Bronchial epithelial cell (primary cell): ENCODE measurements at places on chromosomes 16 and 17.

- DNase-seq: no peak
These were observed 9.8 kb downstream of the NTHL1 start for GRCh38 chr16:2037647-2038381.

DNA sequence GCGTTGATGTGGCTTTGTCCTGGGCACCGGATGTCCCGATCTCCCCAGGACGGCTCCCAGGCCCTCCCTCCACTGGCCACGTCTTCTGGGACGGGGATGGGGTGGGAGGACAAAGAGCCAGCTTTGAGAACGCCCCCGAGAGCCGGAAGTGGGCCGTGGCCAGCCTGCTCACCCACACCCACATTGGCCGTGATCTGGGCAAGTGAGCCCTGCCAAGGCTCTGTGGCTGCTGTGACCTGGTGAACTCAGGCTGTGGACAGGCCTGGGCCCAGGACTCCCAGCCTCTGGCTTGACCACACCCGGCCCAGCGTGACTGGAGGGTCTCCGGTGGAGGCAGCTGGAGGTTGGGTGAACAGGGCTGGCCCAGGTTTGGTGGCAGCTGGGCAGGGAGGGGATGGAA is 3.3 kb downstream of the CDH15 start:
- no peak for DNase-seq

- peak; percentile 30 for DNase-seq
These were observed 56.5 kb downstream of the DNAH2 start for GRCh38 chr17:7774055-7774521.

GRCh38 chr17:35969558-35970380 is 11.5 kb downstream of the CCL16 start:
- DNase-seq: peak; percentile 68

DNA sequence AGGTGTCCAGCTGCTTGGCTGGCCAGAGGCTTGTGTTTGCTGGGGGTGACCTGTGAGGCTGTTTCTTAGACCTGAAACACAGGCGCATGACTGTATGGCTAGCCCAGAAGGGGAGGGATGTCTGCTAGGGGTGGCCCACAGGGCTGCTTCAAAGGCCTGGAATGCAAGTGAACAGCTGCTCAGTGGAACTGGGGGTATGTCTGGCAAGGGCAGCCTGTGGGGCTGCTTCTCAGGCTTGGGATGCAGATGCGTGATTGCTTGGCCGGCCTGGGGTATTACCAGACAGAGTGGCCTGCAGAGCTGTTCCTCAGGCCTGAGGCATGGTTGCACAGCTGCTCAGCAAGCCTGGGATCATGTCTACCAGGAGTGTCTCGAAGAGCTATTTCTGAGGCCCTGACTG is 20.5 kb downstream of the TANC2 start:
- DNase-seq: no peak

GRCh38 chr16:70476272-70477020 is 22.1 kb downstream of the FCSK start:
- DNase-seq: peak; percentile 62

DNA sequence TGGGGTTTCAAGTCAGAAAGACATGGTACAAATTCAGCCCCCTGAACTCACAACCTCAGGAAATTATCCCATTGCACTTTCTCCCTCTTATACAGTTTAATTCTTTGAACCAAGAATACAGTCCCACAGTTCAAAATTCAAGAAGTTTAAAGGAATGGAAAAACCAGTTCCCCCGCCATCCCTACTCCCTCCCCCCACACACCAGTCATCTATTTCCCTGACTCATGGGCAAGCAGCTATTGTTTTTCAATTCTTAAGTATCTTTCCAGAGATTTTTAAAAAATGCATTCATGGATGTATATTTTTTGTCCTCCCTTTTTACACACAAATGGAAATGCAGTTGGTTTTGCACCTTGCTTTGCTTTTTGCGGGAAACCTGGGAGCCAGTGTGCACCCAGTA is 7.3 kb downstream of the SYCE1L start:
- DNase-seq: no peak

- DNase-seq: no peak
These were observed 116.3 kb downstream of the MAF start for GRCh38 chr16:79484237-79484636.

DNA sequence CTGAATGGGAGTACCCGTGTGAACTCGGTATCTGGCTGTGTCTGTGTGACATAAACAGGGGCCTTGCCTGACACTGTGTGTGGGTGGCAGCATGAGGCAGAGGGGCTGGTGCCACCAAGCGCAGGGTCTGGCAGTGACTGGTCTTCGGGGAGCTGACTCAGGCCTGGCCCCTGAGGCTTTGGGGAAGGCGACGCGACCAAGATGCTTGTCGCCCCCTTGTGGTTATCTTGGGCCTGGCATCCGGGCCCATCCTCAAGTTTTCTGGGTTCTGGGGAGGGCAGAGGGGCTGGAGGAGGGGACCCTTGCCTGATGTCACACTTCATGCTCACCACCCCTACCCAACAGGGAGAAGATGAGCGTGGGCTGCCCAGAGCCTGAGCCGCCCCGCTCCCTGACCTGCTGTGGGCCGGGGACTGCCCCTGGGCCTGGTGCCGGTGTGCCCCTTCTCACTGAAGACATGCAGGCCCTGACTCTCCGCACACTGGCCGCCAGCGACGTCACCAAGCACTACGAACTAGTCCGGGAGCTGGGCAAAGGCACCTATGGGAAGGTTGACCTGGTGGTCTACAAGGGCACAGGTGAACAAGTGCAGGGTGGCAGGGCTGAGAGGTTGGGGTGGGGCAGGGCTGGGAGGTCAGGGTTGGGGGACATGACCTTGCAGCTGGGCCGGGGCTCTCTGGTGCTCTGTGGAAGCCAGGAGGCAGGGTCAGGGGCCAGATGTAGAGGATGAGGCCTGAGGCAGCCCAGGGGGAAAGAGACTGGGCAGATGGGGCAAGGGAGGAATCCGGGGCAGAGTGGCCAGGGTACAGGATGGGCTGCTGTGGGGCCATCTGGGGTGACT is 24.9 kb downstream of the SBK1 start:
- DNase-seq: peak; percentile 30

DNA sequence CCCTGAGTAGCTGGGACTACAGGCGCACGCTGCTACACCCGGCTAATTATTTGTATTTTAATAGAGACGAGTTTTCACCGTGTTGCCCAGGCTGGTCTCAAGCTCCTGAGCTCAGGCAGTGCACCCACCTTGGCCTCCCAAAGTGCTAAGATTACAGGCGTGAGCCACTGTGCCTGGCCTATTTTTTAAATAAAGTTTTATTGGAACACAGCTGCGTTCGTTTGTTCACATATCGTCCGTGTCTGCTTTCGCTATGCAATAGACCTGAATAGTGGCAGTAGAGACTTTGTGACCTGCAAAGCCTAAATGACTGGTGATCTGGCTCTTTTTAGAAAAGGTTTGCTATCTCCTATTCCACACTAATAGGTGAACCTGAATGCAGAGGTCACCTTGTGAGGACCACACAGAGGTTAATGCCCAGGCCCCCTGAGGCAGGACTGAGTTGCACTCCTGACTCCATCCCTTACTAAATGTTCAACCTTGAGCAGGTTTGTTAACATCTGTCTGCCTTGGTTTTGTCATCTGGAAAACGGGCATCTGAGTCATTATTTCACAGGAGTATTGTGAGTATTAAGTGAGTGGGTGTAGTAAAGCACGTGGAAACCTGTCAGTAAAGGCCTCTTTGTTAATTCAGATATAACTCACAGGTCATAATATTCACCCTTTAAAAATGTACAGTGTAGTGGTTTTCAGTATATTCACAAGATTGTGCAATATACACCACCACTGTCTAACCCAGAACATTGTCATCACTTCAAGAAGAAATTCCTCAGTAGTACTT is 157.5 kb upstream of the CACNG5 start:
- DNase-seq: peak; percentile 99

GRCh38 chr17:81551458-81552243 is 502 bp downstream of the FAAP100 start:
- DNase-seq: no peak

DNA sequence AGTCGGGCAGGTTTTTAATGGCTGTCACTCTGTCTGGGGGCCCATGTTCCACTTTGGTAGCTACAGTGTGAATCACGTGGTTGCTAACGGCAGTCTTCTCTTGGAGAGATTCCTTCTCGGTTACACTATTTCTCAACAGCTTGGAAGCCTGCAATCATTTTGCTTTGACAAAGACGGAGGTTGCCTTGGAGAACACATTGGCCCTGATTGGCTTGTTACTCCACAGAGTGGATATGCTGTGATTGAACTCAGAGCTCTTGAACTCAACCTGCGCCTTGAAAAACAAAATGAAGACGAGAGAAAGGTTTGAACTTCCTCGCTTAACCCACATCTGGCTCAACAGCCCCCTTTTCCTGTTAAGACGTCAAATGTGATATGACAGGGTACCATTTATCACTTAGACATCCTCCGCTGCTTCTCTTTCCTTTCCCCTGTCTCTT is 218.9 kb downstream of the MAF start:
- DNase-seq: no peak

DNA sequence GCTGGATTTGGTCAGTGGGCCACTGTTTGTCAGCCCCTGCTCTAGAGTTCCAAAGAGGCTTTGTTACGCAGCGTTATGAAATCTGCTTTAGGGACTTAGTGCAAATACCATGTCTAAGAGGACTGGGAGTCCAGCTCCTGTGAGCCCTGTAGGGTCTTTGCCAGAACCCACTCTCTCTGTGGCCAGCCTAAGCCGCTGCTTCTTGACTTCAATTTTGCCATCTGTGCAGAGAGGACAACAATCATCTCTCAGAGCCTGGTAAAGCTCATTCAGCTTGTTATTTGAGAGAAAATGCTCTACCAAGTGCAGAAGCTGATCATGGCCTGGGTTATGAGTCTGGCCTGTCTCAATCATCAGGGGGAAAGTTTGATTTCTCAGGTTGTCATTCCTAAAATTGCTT is 17.9 kb downstream of the CA10 start:
- DNase-seq: no peak

GRCh38 chr16:71542377-71542776 is 16.2 kb downstream of the CHST4 start:
- peak; percentile 73 for DNase-seq

- DNase-seq: no peak
These were observed 183.3 kb downstream of the MSI2 start for GRCh38 chr17:57439651-57440050.
